ENCODE measurements at places on chromosomes 6 and 20. TPM values are rescaled to one million over a fixed set of nuclear protein-coding genes. Genes with fewer than 3 reads are reported as not detected.
A peak's percentile ranks its signal among the peaks of the same experiment; 100 is the strongest.

DNA sequence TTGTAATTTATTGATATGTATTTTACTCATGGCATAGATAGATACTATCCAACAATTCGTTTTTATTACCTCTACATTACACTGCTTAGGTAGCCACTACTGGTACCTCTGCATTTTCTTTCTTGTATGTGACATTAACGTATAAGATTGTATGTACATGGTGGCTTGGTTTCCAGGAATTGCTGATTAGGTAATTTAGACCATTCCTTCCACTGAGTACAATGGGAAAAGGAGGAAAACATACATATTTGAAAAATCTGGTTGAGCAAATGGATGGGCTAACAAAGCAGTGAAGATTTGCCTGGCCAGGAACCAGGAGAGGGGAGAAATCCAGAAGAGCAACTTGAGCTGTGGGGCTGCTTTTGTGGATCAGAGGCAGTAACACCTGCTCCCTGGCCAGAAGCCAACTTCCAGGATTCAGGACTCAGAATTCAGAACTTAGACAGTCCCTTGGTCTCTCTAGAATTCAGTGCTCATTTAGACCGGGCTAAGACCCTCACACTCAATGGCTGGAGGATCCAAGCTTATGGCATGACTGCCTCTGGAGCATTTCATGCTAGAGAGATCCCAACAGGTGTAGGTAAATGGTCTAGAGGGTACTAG is 17.9 kb upstream of the MICB start:
- DNase-seq: no peak

- no peak for DNase-seq
These were observed 11.8 kb upstream of the SNPH start for GRCh38 chr20:1254254-1254653.

DNA sequence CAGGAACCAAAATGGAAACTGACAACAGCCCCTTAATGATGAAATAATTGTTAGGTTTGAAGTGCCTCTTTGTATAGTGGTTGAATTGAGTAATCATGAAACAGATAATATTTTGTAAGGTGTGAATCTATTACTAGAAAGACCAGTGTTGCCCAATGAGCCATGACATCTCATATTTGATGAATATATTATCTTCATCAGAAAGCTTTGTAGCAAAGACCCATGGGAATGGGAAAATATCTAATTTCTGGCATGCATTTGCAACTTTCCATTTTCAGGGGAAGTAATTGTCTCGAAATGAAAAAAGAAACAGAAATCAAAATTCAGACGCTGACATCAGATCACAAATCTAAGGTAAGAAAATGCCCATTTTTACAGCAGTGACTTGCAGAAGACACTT is 57.3 kb upstream of the LAMP5 start:
- no peak for DNase-seq

- DNase-seq: no peak
These were observed 15.1 kb upstream of the FOXC1 start for GRCh38 chr6:1594445-1595200.

DNA sequence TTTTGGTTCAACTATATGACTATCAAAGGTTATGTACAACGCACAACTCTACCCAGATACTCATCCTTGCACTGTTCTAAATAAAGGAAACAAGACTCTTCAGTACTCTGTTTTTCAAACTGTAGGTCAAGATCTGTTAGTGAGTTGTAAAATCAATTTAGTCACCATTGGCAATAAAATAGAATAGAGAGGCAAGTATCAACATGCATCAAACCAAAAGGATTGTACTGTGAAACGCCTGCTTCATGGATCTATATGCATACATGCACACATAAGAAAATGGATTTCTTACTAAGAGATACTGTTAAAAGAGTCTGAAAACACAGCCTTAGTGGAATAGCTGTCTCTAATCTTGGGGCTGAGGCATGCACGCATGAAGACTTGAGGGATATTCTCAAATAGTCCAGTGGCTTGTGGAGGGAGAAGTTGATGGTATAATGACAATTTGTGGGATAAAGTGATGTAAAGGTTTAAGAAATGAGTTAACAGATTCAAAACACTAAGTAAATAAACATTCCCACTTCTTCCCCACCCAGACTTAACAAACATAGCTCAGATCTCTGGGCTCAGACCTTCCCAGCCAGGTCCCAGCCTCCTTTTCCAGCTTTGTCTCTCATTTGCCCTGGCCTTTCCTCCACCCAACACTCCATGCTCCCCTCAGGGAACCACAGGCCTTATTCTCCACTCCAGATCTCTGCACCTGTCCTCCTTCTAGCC is 10.7 kb upstream of the LZTS3 start:
- no peak for DNase-seq

- no peak for DNase-seq
These were observed 443 bp downstream of the RMND1 start for GRCh38 chr6:151451417-151451949.

DNA sequence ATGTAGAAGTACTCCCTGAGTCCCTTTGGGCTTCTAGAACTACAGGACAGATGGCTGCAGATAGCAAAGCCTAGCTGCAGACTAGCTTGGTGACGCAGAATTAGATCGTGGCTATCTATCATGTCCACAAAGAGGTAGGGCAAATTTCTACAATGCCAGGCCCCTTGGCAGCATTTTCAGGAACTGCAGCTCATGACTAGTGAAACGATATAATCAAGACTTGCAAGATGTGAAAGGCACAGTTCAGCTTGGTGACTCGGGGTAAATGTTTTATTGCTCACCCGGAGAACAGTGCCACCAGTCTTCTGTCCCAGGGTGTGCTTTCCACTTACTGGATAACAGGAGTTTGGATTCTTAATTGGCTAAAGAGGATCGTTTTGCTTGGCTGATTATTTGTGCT is 108.7 kb upstream of the LY86 start:
- DNase-seq: no peak

DNA sequence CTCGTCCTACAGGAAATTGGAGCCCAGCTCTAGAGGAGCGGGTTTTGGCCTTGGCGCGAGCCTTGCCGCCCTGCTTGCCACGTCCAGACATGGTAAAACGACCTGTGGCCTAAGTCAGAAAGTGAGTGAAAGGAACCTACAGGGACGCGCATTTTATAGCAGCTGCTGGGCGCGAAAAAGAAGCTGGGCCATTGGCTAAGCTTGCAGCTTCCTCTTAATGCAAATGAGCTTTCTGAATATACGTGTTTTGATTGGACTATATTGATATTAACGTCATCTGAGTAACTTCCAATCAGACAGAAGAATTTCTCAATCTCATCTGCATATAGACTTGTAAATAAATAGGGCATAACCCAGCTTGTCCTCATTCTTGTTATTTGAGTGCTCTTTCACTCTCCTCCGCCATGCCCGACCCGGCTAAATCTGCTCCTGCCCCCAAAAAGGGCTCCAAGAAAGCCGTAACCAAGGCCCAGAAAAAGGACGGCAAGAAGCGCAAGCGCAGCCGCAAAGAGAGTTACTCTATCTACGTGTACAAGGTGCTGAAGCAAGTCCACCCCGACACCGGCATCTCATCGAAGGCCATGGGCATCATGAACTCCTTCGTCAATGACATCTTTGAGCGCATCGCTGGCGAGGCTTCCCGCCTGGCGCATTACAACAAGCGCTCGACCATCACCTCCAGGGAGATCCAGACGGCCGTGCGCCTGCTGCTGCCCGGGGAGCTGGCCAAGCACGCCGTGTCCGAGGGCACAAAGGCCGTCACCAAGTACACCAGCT is 18.9 kb downstream of the OR2B2 start:
- peak; percentile 92 for DNase-seq

DNA sequence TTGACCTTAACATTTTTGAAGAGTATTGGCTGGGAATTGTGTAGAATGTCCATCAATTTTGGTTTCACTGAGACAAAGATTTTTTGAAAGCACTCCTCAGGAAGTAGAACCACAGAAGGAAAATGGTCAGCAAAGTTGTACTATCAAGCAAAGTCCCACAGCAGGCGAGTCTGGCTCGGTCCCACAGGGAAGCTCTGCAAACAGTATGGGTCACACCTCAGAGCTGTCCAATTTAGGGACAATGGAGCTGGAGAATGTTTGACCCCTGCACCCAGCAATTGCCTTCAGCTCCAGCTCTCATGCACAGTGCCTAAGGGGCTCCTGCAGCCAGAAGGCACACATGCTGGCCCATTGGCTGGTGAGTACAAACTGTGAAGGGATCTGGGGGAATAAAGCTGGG is 147.0 kb downstream of the MAFB start:
- no peak for DNase-seq

DNA sequence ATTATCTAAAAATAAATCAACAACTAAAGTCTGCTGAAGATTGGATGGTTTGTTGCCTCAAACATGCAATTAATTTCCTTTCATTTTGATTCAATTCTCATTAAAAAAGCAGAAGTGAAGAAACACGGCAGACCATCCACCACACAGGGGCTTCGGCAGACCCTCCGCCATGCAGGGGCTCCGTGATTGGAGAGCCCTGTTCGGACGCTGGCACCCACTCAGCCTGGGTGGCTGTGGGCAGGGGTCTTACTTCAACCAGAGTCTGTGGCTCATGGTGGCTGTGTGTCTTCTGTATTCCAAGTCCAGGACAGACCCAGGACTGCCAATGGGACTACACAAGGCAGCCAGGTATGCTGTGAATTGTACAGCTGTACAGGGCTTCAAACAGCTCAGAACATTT is 86.9 kb upstream of the FRMD1 start:
- no peak for DNase-seq

GRCh38 chr6:144246988-144247387 is 38.1 kb upstream of the UTRN start:
- no peak for DNase-seq

- DNase-seq: no peak
These were observed 25.8 kb upstream of the SIRPB2 start for GRCh38 chr20:1517010-1517409.

- no peak for DNase-seq
These were observed 35.6 kb upstream of the TRAM2 start for GRCh38 chr6:52612336-52613054.

DNA sequence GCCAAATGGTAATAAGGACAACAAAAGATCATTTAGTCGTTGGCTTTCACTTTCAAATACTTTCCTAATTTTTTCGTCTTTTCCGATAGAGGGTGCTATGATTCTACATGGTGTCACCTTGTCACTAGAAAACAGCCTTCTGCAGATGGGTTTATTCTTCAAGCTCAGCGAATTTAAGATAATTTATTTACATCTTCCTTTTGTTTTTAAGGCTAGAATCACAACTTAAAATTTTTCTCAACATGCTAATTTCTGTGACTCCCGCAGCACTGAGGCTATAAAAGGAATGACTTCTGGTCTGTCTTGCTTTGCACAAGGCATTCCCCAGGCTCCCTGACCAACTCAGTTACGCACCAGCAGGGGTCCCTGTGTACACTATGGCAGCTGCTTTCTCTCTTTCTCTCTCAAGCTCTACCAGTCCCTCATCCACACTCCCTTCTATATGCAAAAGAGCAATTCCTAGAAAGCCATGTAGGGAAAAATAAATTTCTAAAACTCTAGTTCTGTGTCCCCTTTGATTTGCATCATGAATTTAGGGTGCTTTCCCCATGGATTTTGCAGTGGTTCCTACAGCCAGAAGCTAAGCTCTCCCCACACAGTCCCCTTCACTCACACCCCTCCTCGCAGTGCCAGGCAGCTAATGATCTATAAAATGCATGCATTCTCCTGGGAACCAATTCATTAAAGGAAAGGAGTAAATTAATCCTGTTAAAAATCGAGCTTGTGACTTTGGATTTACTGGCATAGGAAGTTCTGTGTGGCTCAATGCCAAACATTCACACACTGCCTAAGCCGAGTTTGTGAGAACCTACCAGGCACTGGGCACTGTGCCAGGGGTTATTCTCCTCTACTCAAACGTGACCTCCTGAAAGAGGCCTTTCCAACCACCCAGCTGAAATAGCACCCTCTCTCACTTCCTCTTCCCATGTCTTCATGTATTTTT is 74.5 kb downstream of the DCDC2 start:
- peak; percentile 97 for DNase-seq

DNA sequence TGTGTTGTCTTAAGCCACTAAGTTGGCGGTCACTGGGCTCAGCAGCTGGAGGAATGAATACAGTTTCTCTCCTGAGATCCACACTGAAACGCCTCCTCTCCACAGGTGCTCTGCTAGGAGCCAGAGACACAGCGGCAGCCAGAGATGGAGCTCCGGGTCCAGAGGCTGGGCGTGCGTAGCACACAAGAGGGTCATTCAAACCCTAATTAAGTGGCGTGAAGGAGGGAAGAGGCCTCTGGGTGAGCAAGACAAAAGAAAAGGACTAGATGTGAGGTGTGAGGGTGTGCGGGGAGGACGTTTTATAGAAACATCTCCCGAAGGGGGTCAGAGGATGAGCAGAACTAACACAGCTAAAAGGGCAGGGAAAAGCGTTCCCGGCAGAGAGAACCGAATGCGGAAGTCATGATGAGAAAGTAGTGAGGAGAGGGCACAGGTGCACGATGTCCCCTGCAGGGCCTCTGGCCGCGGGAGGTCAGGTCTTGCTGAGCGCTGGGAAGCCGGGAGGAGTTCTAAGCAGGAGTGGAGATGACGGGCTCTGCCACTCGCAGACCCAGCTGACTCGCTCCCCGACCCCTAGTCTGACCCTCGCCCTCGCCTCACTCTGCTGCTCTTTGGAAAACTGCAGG is 54.4 kb downstream of the BMP7 start:
- DNase-seq: no peak

The LAMA2 gene
- total RNA-seq: 117 TPM

The CPXM1 gene
- 38.5 TPM for total RNA-seq

The PFDN4 gene
- 38.3 TPM for total RNA-seq

The SIRT5 gene
- total RNA-seq: 14.1 TPM

The NRSN1 gene
- not detected for total RNA-seq

The MYL9 gene
- total RNA-seq: 60.9 TPM

The OR12D3 gene
- not detected for total RNA-seq

The TSBP1 gene
- not detected for total RNA-seq
